ENCODE measurements at places on chromosomes 2 and 18.

DNA sequence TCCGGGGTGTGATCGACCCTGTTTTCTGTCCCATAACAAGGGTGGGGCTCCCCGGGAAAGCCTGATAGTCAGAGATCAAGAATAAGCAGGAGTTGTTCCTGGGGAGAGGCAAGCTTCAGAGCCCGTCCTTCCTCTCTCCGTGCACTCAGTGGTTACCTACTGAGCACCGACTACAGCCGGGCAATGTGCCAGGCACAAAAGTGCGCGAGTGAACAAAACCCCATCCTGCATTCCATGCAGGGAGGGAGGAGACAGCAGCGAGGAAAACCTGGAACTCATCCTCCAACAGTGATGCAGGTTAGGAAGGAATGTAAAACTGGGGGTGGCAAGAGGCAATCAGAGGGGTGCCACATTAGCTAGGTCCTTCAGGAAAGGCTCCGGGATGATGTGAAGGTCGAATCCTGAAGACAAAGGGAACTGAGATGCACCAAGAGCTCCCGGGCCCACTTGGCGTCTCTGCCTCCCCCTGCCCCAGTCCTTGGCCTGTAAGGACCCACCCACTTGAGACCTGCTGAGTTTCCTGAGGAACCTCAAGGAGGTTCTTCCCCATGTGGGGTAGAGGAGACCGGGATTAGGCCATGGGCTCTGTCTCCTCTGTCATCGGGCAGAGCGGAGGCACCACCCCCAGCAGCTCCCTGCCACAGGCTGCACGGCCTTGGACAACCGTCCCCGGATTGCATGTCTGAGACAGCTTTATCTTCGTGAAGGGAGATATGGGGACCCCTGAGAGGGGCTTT is 198.2 kb downstream of the NDUFA10 start:
- DNase-seq, result no peak

GRCh38 chr2:216405588-216405987 is 6.7 kb upstream of the SMARCAL1 start:
- no peak for DNase-seq

GRCh38 chr2:71930049-71930681 is 217.5 kb downstream of the CYP26B1 start:
- peak; percentile 71 for DNase-seq

GRCh38 chr2:1659951-1660565 is 84.3 kb downstream of the PXDN start:
- DNase-seq, result no peak

GRCh38 chr18:50280707-50281294 is 522 bp downstream of the MBD1 start:
- DNase-seq, result no peak
